PC-3 (cell line): ENCODE measurements at places on chromosomes 6 and 20. TPM values are rescaled to one million over a fixed set of nuclear protein-coding genes. Genes with fewer than 3 reads are reported as not detected.
A peak's percentile ranks its signal among the peaks of the same experiment; 100 is the strongest.

- no peaks in the 10 kb centered on the region for H3K27me3 ChIP-seq
- peaks cover 33% of the 10 kb centered on the region for H3K36me3 ChIP-seq
- H3K4me1 ChIP-seq: no peaks in the 10 kb centered on the region
Observed at GRCh38 chr20:47233333-47234188, 122.9 kb downstream of the ZMYND8 start.

GRCh38 chr6:41161851-41162552, 914 bp downstream of the TREM2 start:
- peaks cover 10% of the 10 kb centered on the region; the same call in 1 of the 2 replicates for H3K27me3 ChIP-seq
- no peaks in the 10 kb centered on the region for H3K4me1 ChIP-seq
- H3K4me3 ChIP-seq: no peak overlapping the region
- H3K27ac ChIP-seq: no peak overlapping the region

TGIF2 gene
- 15.2 and 15.7 TPM in 2 replicates for total RNA-seq

- no peaks in the 10 kb centered on the region for H3K36me3 ChIP-seq
- H3K4me1 ChIP-seq: peaks cover 32% of the 10 kb centered on the region
- H3K27me3 ChIP-seq: no peaks in the 10 kb centered on the region
- H3K27ac ChIP-seq: peak overlapping the region; percentile 63
- peak overlapping the region; percentile 59 for H3K4me3 ChIP-seq
Observed at GRCh38 chr6:30877419-30878262, 6.7 kb upstream of the DDR1 start.

GRCh38 chr20:33434434-33434833, 9.1 kb downstream of the SNTA1 start:
- no peaks in the 10 kb centered on the region for H3K4me1 ChIP-seq
- DNase-seq: no peak
- no peak overlapping the region for H3K27ac ChIP-seq
- H3K36me3 ChIP-seq: no peaks in the 10 kb centered on the region
- H3K4me3 ChIP-seq: no peak overlapping the region

DNA sequence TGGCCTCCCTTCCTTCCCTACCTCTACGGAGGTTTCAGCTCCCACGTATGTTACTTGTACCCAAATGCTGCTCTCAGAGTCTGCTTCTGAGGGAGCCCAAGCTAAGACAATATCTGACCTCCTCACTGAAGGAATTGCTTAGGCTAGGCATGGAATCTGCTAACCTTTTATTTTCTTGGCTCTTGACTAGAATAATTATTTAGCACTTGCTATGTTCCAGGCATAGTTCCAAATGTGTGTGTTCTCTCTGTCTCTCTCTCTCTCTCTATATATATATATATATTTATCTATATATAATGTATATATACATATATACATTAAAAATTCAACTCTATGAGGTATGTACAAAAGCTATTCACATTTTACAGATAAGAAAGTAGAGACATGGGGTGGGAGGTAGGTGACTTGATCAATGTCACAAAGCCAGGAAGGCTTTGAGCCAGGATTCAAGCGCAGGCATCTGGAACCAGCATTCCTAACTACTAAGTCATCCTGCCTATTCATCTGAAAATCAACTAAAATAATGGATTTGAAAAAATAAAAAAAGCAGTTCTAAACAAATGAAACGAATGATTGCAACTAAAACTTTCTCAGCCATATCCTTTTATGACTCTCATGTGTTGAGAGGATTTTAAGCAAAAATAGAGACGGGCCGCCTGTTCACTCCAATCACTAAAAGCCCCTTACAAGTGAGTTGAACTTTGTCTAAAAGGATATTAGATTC, 189.7 kb upstream of the JAG1 start:
- H3K4me3 ChIP-seq: peak overlapping the region; percentile 54
- no peaks in the 10 kb centered on the region for H3K27me3 ChIP-seq
- H3K36me3 ChIP-seq: no peaks in the 10 kb centered on the region
- DNase-seq: peak; percentile 95
- peak overlapping the region; percentile 91 for H3K27ac ChIP-seq

- H3K4me3 ChIP-seq: no peak overlapping the region
- no peaks in the 10 kb centered on the region for H3K27me3 ChIP-seq
- no peak for DNase-seq
- peaks cover 25% of the 10 kb centered on the region for H3K4me1 ChIP-seq
- no peaks in the 10 kb centered on the region for H3K36me3 ChIP-seq
Observed at GRCh38 chr6:165571721-165572132, 91.3 kb downstream of the PDE10A start.

DNA sequence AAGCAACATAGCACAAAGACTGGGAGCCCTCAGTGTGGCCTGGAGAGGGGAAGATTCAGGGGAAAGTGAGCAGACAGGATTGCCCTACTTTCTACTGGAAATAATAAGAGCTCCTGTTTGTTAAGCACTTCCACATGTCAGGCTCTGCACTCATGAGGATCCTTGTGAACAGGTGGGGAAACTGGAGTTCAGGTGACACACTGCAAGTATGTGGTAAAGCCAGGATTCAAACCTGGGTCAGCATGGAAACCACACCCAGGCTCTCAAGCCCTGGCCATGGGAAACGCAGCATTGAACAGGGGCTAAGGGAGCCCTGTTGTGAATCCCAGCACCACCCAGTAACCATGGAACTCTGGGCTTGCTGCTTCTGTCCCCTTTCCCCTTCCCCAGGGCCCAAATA, 42.8 kb upstream of the ID1 start:
- DNase-seq: no peak
- H3K4me3 ChIP-seq: no peak overlapping the region

- peaks cover 92% of the 10 kb centered on the region for H3K27me3 ChIP-seq
- H3K36me3 ChIP-seq: no peaks in the 10 kb centered on the region
- H3K27ac ChIP-seq: no peak overlapping the region
- DNase-seq: peak; percentile 45
- no peaks in the 10 kb centered on the region for H3K4me1 ChIP-seq
- no peak overlapping the region for H3K4me3 ChIP-seq
Observed at GRCh38 chr6:39088331-39088730, 26.7 kb downstream of the SAYSD1 start.

GRCh38 chr20:760751-761417, 7.4 kb downstream of the SLC52A3 start:
- H3K4me3 ChIP-seq: no peak overlapping the region
- no peak for DNase-seq
- no peaks in the 10 kb centered on the region for H3K27me3 ChIP-seq

DNA sequence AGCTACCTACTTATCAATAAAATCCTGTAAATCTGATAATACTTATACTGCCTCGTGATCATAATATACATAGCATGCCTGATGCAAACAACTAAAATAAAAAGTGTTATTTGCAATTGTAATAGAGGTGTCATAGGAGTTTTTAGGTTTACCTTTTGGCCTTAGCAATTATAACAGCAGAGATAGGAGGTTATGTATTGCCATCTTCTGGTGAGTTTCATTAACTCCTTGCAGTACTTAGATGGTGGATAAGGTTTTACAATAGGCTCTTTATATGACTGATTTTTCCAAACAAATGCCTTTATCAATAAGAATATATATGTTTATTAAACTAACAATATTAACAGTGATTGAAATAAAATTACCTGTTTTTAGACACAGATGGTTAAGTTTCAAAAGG, 27.8 kb upstream of the MYCT1 start:
- DNase-seq: peak; percentile 44
- H3K4me1 ChIP-seq: no peaks in the 10 kb centered on the region
- no peak overlapping the region for H3K27ac ChIP-seq
- H3K36me3 ChIP-seq: no peaks in the 10 kb centered on the region

DNA sequence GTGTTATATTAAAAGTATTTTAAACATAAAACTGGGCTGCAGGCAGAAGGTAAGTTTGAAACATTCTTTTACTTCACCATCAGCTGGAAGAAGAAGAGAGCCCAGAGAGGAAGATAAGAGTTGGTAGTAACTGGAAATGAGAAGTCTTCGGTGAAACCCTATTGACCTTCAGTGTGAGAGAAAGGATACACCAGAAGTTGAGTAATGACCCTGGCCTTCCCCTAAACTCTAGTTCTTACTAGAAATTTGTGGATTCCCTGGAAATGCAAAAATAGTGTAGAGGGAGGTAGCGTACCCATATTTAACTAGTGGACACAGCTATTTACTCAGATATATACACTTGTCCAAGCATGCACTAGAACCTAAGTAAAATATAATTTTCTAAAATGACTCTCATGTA, 8.0 kb upstream of the EPM2A start:
- H3K27me3 ChIP-seq: no peaks in the 10 kb centered on the region
- peaks cover 7% of the 10 kb centered on the region; the same call in 1 of the 2 replicates for H3K36me3 ChIP-seq
- DNase-seq: no peak
- no peak overlapping the region for H3K4me3 ChIP-seq

- DNase-seq: no peak
- no peak overlapping the region for H3K4me3 ChIP-seq
- H3K27ac ChIP-seq: no peak overlapping the region
Observed at GRCh38 chr20:35274172-35275092, 3.5 kb downstream of the MMP24OS start.

- no peak overlapping the region for H3K27ac ChIP-seq
- H3K27me3 ChIP-seq: no peaks in the 10 kb centered on the region
- no peaks in the 10 kb centered on the region for H3K36me3 ChIP-seq
- DNase-seq: no peak
Observed at GRCh38 chr6:128560966-128561365, 40.6 kb upstream of the PTPRK start.

GRCh38 chr6:1885576-1886011, 275.9 kb downstream of the FOXC1 start:
- H3K36me3 ChIP-seq: no peaks in the 10 kb centered on the region
- no peaks in the 10 kb centered on the region for H3K27me3 ChIP-seq
- no peak for DNase-seq
- H3K27ac ChIP-seq: no peak overlapping the region
- H3K4me3 ChIP-seq: no peak overlapping the region
- H3K4me1 ChIP-seq: peaks cover 4% of the 10 kb centered on the region; the same call in 1 of the 2 replicates

DNA sequence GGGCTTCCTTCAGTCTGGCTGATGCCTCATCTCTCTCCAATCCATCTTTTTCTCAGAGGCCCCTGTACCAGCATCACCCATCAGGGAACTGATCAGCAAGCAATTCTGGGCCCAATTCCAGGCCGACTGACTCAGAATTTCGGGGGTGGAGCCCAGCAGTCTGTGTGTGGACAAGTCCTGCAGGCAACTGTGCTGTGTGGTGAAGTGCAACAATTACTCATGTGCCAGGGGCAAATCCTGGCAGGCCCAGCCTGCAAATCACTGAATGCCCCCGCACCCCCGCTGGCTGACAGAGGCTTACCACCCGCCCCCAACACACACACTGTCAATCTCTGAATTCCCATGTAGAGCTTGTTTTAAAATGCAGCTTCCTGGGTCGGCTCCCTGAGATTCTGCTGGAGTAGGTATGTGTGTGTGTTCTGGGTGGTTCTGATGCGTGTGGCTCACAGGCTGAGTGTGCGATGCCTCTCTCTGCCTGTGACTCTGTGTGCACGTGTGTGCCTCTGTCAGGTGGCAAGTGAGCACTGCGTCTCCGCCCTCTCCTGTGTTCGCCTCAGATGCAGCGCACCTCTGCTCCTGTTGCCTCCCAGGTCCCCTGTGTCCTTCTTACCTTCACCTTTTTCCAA, 45.4 kb downstream of the SSR1 start:
- peaks cover 14% of the 10 kb centered on the region for H3K4me1 ChIP-seq
- H3K36me3 ChIP-seq: no peaks in the 10 kb centered on the region
- peak overlapping the region; percentile 69 for H3K27ac ChIP-seq
- peak overlapping the region; percentile 30; the same call in 1 of the 2 replicates for H3K4me3 ChIP-seq

DNA sequence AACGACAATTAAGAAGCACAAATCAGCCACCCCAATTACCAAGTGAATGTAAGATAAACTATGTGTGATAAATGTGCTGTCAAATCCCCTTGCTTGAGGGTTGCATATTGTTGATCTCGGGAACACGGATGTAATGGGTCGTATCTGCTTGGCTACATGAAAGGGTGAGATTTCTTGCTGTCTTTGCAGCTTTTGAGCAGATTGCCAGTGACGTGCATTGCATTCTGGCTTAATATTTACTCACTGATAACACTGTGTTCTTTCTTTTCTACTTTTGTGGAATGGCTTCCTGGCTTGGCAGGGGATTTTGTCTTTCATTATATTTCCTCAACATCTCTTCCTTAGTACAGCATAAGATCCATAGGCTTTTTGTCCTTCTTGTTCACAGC, 10.5 kb upstream of the FAM210B start:
- H3K27me3 ChIP-seq: peaks cover 21% of the 10 kb centered on the region
- DNase-seq: no peak
- no peaks in the 10 kb centered on the region for H3K36me3 ChIP-seq
- H3K4me3 ChIP-seq: no peak overlapping the region
- no peaks in the 10 kb centered on the region for H3K4me1 ChIP-seq

DNA sequence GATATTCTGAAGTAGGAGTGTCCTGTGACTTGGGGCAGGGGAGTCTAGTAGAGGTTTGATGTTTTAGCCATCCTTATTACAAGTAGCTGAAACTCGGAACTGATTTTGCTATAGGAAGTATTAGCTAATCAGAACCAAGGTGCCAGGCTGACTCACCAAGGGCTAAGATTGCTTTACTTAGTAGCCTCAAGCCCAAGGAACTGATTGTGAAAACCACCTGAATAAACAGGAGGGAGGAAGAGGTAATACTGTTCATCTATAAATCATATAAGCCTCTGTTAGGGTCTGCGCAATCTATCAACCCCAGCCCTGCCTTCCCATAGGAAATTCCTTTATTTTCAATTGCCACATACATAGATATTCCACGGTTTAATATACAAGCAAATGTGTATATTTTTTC, 54.4 kb downstream of the GNAS start:
- H3K27ac ChIP-seq: no peak overlapping the region
- no peak overlapping the region for H3K4me3 ChIP-seq
- H3K36me3 ChIP-seq: peaks cover 82% of the 10 kb centered on the region
- H3K4me1 ChIP-seq: no peaks in the 10 kb centered on the region
- H3K27me3 ChIP-seq: no peaks in the 10 kb centered on the region

OR5V1 gene
- not detected in 2 replicates for total RNA-seq

ZBTB46 gene
- 2.8 and 7.3 TPM in 2 replicates for total RNA-seq

RAB44 gene
- total RNA-seq: not detected in 2 replicates

GRCh38 chr6:2960935-2961334, 10.4 kb downstream of the SERPINB6 start:
- H3K36me3 ChIP-seq: peaks cover 5% of the 10 kb centered on the region; the same call in 1 of the 2 replicates
- no peak overlapping the region for H3K4me3 ChIP-seq
- H3K27ac ChIP-seq: peak overlapping the region; percentile 92
- peaks cover 39% of the 10 kb centered on the region for H3K4me1 ChIP-seq
- H3K27me3 ChIP-seq: no peaks in the 10 kb centered on the region

GRCh38 chr20:57435498-57436222, 44.5 kb downstream of the RBM38 start:
- peak overlapping the region; percentile 10 for H3K27ac ChIP-seq
- peak; percentile 97 for DNase-seq
- peaks cover 29% of the 10 kb centered on the region for H3K4me1 ChIP-seq
- peak overlapping the region; percentile 20; the same call in 1 of the 2 replicates for H3K4me3 ChIP-seq
- H3K27me3 ChIP-seq: no peaks in the 10 kb centered on the region
- H3K36me3 ChIP-seq: no peaks in the 10 kb centered on the region

DAAM2 gene
- total RNA-seq: not detected in 2 replicates

GRCh38 chr6:136599329-136600011, 49.2 kb upstream of the MAP7 start:
- no peak overlapping the region for H3K4me3 ChIP-seq
- H3K36me3 ChIP-seq: no peaks in the 10 kb centered on the region
- H3K4me1 ChIP-seq: peaks cover 3% of the 10 kb centered on the region; the same call in 1 of the 2 replicates
- no peak for DNase-seq

RNF114 gene
- total RNA-seq: 106 and 133 TPM in 2 replicates

BCLAF1 gene
- total RNA-seq: 119 and 171 TPM in 2 replicates
